ENCODE measurements at places on chromosomes 4 and X.

DNA sequence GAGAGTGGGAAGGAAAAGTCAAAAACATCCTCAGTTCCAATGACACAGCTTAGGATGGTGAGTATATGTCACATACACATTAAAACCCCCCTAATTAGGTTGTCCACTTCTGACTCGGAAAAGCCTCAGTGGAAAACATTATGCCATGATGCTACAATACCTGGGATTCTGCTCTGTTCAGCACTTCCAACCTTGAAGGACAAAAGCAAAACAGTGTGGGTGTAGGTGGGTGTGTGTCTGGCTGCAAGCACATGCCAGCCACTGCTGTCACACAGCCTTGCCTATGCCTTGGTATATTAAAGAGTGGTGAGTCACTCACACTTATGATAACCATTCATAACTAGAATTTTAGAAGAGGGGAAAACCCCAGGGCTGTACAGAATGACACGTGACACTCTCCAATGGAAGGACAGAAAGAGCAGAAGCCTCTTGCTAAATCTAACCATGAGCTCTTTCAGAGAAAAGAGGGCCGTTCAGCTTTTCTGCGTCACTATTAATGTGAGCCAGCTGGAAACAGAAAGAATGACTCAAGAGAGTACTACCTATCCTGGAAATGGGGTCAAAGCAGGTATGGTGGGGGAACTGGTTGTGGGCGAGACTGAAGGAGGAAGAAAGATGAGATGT lies 159.6 kb downstream of the TET2 start:
- DNase-seq = no peak

- DNase-seq = no peak
Observed at GRCh38 chr4:1031956-1032795, 20.8 kb downstream of the FGFRL1 start.

DNA sequence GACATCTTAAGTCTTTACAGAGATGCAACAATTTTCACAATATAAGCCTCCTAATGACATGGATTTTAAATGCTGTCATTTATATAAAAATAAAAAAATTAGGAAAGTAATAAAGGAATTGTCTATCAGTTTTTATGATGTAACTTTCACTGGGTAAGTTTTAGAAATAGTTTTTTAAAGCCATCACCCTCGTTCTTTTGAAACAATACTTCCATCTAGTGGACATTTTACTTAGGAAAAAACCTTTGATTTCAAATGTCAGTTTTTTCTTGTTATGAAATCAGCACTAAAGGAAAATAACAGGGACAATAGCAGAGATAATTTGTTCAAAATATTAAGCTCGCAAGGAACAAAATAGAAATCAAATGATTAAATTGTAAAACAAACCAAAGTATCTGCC lies 24.3 kb upstream of the NDNF start:
- no peak for DNase-seq

GRCh38 chr4:74223801-74224200 lies 65.9 kb downstream of the MTHFD2L start:
- DNase-seq = no peak

DNA sequence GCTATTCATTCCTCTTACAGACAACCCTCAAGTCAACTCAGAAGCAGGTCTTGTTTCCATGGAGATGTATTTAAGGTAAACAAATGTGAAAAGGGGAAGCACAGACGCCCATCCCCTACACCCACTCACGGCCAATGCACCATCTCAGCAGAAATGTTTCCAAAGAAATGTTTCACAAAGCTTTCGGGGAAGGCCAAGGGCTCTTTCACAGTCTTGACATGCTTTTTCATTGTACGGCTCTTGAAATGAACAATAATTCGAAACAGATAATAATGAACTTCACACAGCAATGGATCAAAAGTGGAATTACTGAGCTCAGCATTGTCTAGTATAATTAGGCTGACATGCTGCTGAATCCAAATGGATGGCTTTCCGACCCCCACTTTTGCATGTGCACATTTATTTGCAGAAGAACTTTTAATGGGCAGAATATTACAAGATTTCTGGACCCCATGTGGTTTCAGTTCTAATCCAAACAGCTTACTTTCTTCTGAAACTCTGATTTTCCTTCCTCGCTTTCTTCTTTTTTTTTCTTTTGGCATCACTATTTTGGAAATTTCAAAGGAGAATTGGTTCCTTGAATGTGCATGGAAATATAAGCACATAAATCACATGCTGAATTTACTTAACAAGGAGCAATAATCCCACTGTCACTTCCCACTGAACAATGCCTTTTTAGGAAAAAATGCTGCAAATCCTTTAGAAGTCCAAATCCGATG lies 160.9 kb downstream of the SMIM20 start:
- no peak for DNase-seq

DNA sequence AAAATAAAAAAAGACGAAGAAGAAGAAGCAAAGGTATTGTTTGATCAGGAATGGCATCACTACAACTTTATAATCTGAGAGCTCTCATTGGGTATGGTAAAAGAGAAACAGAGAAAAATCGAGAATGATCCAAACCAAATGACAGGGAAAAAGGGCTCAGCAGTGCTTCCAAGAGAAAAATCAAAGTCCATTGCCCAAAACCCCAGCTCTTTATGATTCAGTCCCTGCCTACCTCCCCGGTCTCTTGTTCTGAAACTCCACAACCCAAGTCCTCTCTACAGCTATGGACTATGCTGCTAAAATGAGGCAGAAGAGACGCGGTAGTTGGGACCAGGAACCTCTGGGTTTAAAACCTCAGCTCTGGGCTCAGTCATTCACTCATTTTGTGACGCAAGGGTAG lies 341.1 kb upstream of the PPARGC1A start:
- DNase-seq = no peak

- no peak for DNase-seq
Observed at GRCh38 chr4:81096566-81096965, 66.1 kb downstream of the BMP3 start.

DNA sequence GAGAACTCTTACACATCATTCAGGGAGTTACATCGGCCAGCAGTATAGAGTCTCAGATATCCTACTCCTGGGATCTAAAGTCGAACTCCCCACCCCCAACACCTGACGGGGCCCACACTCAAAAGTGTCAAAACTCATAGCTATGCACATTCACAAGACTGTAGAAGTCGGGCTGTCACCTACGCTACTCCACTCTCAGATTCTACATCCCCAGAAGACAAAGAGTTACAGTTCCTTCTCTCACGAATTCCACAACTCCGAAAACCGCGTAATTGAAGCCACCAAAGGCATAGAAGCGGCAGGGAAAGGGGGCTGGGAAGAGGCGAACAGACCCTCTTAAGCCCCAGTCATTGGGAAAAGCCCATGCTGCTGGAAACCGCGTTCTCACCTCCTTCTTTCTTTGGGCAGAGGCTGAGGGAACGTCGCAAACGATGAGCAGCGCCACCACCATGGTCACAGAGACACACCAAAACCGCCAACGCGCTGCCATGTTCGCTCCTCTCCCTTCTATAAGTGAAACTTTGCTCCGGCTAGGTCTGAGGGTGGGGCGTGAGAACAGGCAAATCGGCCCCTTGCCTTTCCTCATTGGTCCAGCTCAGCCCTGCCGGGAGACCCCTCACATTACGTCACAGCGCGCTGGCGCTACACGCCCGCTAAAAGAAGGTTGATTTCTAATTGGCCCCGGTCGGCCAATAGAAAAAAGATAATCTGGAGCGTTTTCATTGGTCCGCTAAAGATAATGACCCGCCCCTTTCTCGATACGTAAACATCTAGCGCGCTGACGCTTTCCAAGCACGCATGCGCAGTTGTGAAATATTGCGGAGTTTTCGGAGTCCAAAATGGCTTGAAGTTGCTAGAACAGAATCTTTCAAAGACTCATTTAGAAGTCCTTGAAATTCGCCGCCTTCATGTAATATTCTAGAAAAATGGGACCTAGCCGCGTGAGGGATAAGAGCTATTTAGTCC lies at the start of gene MAGT1:
TSS of gene MAGT1 (minus strand) at position 515 of the 966 bp plus-strand sequence. CDS start at position 490, 25 bp downstream.
- DNase-seq = peak; percentile 98

Data from NCI-H1436 treated with DMSO at 0.1 percent for 48 hours (cell line).